Activated CD8-positive, alpha-beta memory T cell treated with anti-CD3 and anti-CD28 coated beads for 1 hour (primary cell): ENCODE measurements at places on chromosomes 4 and X.

DNA sequence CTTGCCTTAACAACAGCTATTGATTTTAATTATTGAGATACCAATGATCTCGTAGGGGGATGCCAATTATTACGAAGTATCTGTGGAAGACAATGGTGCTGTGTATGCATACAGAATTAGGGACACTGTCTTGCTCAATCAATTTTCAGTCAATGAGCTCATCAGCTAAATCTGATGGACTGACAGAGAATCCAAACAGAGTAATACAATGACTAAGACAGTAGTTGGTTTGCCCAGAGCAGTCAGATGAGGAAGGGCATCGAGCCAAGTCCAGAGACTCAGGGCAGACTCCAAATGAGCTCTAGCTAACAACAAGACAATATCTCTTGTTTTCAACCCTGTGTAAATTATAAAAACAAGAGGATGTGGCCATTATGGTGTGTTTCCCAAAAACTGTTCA, 14.7 kb upstream of the GSX2 start:
- DNase-seq = no peak

- no peak for DNase-seq
Observed at GRCh38 chr4:53498706-53499105, 92.6 kb downstream of the LNX1 start.

GRCh38 chr4:70877556-70877955, 24.6 kb upstream of the MOB1B start:
- no peak for DNase-seq

DNA sequence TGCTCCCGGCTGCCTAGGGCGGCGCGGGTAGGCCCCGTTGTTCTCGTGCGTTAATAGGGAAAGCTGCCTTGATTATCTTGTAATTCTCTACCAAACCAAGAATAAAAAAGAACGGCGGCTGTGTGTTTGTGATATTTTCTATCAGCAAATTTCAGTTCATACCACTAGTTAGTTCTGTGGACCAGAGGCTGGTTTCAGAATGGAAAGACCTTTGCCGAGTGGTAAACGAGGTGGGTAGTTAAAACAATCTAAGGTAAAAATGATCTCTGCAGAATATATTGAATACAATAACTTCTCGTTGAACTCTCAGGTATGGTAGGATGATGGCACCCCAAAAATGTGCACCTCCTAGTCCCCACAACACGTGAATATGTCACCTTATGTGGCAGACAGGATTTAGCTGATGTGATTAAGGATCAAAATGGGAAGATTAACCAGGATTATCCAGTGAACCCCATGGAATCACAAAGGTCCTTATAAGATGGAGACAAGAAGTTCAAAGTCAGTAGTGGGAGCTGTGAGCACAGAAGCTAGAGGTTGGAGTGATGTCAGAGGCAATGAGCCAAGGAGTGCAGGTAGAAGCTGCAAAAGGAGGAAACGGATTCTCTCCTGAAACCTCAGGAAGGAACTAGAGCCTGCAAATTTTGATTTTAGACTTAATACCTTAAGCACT, 574 bp upstream of the CFAP97 start:
- no peak for DNase-seq

DNA sequence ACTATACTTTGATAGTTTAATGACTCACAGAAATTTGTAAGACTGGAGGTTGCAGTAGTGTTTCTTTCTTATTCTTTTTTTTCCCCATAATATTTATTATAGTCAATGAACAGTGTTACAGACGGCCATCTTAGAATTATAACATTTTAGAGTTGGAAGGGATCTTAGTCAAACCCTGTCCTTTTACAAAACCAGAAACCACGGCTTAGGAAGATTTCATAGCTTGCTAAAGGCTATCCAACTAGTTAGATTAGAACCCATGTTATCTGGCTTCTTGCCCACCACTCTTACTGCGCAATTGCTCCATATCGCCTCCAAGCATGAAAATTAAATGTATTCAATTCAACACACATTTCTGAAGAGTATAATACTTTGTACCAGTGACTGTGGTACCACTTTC, 1.1 kb downstream of the XIAP start:
- no peak for DNase-seq

- DNase-seq = no peak
Observed at GRCh38 chrX:149643496-149643895, 11.9 kb upstream of the TMEM185A start.

DNA sequence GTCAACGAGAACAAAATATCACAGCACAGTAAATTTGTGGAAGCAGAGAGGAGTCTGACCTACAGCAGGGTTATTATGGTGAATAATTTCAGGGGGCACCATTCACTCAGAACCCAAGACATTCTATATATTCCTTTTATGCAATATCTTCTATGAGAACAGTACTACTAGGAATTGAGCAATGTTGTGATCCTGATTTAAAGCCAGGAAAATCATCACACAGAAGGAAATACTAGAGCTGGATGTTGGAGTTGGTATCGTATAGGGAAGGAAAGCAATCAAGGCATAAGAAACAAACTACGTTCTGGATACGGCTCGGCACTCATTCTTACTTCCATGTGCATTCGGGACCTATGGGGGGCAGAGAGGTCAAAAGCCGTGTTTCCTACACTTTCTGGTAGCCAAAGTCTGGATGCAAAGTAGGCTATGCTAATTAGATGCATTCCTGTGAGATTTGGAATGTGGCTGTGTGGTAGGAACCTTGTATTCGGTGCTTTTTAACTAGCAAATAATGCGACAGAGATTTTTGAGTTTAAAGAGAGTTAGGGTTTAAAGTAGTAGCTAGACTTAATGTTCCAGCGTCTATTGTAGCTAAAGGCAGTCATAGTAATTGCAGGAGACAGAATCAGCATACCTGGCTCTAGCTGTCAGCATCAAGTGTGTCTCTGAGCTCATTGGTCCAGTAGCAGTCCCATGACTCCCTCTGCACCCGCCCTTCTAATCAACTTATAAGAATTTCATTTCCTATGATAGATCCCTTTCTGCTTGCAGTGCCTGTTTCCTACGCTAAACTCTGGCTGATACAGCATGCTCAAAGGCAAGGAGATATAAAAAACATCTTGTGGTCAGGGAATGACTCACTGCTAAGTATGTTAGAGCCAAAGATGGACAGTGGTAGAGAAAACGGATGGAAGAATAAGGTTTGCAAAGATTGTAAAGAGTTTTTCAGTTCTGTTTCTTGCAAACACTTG, 43.3 kb upstream of the PDGFC start:
- no peak for DNase-seq

- no peak for DNase-seq
Observed at GRCh38 chr4:123361195-123361861, 35.3 kb upstream of the SPRY1 start.

- DNase-seq = no peak
Observed at GRCh38 chr4:25370242-25370641, 6.8 kb upstream of the ANAPC4 start.

GRCh38 chr4:55758570-55758969, 61.0 kb upstream of the EXOC1L start:
- no peak for DNase-seq

- no peak for DNase-seq
Observed at GRCh38 chr4:123876671-123877101, 480.1 kb downstream of the SPRY1 start.

GRCh38 chr4:110970642-110971041, 347.8 kb upstream of the PITX2 start:
- DNase-seq = no peak

DNA sequence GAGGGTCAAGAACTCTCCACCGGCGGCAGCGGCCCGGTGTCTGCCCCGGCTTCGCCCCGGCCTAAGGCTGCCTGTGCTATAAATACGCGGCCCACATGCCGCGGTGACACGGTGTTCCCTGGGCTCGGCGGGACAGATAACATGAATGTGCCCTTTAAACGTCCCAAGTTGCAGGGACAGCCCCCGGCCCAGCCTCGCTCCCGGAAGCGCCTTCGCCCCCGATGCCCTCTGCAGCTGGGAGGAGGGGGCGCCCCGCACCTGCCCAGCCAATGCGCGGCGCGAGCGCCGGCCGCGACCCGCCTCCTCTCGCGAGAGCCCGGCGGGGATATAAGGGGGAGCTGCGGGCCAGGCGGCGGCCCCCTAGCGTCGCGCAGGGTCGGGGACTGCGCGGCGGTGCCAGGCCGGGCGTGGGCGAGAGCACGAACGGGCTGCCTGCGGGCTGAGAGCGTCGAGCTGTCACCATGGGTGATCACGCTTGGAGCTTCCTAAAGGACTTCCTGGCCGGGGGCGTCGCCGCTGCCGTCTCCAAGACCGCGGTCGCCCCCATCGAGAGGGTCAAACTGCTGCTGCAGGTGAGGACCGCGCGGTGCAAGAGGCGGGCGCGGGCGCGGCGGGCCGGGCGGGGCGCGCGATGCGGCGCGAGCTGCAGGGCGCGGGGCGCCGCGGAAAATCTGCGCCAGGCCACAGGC, at the start of gene SLC25A4:
SLC25A4 (plus strand) TSS at position 355 of the 689 bp plus-strand sequence; CDS start at position 462, 107 bp downstream.
- peak; percentile 66 for DNase-seq

GRCh38 chrX:150990910-150991309, 7.8 kb downstream of the HMGB3 start:
- DNase-seq = no peak

GRCh38 chrX:68998716-68999115, 166.5 kb downstream of the PJA1 start:
- DNase-seq = no peak

- no peak for DNase-seq
Observed at GRCh38 chrX:149495573-149496071, 9.5 kb downstream of the IDS start.

- DNase-seq = no peak
Observed at GRCh38 chrX:9681011-9681410, 84.6 kb downstream of the GPR143 start.

DNA sequence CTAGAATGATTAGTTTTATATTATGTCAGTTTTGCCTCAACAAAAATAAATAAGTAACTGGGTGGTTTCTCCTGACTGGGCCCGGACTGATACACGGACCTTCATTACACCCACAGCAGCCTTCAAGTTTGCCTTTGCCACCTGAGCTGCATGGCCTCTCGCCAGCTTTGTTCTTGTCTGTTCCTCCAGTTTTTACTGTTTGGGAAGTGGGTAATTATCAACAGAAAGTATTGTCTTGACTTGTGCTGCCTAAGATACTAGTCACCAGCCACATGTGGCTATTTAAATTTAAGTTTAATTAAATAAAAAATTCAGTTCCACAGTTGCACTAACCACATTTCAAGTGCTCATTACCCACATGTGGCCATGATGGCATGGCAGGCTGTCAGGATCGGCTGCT, 74.7 kb upstream of the INTU start:
- no peak for DNase-seq

DNA sequence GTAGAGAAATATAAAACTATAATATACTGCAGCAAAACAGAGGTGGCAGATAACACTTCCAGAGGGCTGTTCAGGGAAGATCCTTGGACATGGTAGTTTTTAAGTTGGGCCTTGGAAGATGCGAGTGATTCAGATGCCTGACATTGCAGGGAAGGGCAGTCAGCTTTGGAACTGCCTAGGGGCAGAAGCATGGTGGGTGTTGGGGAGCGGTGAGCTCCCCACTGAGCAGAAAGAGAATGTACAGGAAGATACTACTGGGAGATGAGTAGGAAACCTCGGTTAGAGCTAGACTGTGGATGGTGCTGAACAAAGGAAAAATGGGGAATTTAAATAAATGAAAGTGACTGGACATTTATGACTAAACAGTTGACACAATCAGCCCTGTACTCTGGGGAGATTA, 24.9 kb upstream of the SEC24B start:
- no peak for DNase-seq

- DNase-seq = no peak
Observed at GRCh38 chr4:65670331-65671031, at the start of gene EPHA5. EPHA5 (minus strand) TSS chr4:65670489; CDS start chr4:65669742, 747 bp downstream.

DNA sequence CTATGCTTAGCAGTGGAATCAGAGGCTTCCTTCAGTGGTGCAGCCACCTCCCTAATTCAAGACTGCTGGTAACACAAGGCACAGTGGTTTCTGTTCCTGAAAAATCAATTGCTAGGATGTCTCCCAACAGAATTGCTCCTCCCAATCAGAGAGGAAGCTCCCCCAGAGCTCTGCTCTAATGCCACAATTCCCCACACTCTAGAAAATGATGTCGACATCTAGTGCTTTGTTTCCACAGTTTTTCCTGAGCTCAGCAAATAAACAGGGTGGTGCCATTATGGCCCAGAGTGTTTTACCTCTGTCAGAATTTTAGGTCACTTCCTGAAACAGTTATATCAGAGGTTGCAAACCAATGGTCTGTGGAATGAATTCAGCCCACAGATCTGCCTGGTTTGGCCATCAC, 24.7 kb downstream of the TAB3 start:
- DNase-seq = no peak

DNA sequence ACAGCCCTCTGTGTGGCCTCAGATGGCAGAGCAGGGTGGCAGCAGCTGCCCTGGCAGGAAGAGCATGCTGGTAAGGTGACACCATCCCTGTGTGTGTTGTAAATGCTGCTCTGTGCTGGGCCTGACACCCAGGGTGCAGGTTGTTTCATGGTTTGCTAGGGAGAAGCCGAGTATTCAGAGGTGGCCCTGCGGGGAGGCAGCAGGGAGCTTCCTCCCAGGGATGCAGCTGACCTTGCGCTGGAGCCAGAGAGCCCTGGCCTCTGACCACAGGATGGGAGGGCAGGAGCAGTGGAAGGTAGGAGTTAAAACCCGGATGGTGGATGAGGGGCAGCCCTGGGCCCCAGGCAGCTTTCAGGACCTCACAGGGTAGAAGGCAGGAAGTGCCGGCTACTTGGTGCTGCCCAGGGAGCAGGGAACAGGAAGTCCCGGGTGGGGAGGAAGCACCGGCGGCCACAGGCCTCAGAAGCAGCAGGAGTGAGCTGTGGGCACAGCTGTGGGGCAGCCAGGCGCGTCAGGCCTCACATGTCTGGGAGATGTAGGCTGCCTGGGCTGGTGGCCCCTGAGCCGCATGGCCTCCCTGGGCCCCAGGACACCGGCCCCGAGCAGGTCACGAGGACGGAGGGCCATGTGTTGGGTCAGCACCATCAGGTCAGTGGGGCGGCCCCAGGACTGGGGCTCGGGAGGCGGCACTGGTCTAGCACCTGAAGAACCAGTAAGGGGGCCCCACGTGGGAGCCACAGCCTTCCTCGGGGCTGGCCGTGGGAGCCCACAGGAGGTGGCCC, 19.1 kb downstream of the SH3BP2 start:
- no peak for DNase-seq

DNA sequence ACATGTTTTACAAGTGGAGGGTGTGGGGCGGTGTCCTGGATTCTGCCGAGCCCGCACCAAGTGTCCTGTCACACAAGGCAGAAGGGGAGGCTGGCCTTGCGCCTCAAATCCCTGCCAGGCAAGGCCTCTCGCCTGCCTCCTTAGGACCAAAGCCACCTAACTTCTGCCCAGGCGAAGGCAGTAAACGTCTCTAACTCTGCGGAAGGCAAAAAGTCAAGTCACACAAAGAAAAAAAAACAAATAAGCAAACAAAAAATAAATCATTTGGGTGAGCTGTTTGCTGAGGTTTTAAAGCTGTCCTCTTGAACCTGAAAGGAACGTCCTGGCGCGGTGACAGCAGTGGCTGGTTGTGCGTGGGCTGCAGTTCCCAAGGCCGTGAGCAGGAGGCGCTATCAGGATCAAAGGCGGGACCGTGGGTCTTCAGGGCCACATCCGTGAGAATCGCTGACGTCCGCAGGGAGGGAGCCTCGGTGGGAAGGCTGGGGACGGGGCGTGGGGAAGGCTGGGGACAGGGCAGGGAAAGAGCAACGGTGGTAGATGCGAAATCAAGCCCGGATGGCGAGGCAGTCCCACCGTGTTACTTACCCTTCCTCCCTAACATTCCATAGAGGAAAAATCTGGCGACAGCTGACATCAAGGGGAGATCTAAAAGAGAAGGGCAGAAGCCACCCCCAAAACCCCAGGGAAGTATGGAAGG, 99.1 kb downstream of the TRAPPC11 start:
- DNase-seq = no peak
